A549 (cell line): ENCODE measurements at places on chromosomes 7 and 10. TPM values are rescaled to one million over a fixed set of nuclear protein-coding genes. Genes with fewer than 3 reads are reported as not detected.

OPN4 gene
- polyA plus RNA-seq = not detected in 3 replicates

STK17A gene
- polyA plus RNA-seq = 40.4 to 47.5 TPM (median 45.6 TPM) in 3 replicates

NUTM2E gene
- polyA plus RNA-seq = 0.22 to 0.37 TPM (median 0.29 TPM) in 3 replicates

- no peak for DNase-seq
Observed at GRCh38 chr7:146636033-146636356, 519.4 kb downstream of the CNTNAP2 start.

LRRN3 gene
- polyA plus RNA-seq = 0.04 to 0.05 TPM in 2 of 3 replicates, not detected in the other

DNA sequence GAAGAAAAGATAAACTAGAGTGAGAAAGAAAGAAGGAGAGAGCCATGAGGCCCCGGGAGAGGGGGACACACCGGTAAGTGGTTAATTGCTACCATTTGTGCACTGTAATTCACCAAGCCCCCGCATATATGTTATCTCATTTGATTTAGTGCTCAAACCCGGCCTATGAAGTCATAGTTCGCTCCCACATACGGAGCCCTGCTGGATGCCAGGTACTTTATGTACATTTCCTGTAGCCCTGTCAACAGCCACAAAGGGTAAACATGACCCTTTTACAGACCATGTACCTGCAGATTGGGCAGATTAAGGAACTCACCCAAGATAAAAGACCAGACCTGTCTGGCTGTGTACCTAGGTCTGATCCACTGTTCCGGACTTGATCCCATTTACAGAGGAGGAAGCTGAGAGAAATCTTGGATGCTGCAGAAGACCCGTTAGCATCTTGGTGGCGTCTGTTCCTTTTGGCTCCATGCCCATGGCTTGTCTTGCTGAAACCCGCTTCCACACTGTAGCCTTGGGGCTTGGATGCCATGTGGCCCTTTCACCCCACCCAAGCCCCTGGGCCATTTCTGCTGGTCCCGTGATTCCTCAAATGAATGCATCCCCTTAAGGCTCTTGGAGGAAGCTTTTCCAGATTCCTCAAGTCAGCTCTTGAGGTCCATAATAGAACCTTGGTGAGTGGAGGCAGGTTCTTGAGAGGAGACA, 32.3 kb downstream of the FAM241B start:
- DNase-seq = no peak

DNA sequence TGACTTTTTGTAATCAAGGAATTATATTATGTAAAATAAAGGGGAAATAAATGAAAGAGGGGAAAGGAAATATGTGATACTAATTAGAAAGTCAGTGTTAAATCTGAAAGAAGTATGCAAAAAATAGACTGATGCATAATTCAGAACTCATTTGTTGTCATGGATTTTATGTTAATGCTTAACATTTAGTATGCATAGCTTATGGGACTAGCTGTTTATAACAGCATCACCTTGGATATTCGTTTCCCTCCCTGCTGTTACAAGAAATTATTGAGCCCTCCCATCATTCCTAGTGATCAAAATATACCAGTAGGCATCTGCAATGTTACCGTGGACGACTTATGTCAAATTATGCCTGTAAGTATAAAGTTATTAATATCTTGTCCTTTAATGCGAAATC, 85.9 kb downstream of the HECTD2 start:
- no peak for DNase-seq

CREB5 gene
- polyA plus RNA-seq = 0.61 to 0.88 TPM (median 0.69 TPM) in 3 replicates

GRCh38 chr10:102422545-102423129, 2.0 kb downstream of the FBXL15 start:
- DNase-seq = peak; percentile 85
